CD4-positive, alpha-beta T cell treated with Interleukin-6 for 4 hours (primary cell): ENCODE measurements at places on chromosomes 7 and 10.

DNA sequence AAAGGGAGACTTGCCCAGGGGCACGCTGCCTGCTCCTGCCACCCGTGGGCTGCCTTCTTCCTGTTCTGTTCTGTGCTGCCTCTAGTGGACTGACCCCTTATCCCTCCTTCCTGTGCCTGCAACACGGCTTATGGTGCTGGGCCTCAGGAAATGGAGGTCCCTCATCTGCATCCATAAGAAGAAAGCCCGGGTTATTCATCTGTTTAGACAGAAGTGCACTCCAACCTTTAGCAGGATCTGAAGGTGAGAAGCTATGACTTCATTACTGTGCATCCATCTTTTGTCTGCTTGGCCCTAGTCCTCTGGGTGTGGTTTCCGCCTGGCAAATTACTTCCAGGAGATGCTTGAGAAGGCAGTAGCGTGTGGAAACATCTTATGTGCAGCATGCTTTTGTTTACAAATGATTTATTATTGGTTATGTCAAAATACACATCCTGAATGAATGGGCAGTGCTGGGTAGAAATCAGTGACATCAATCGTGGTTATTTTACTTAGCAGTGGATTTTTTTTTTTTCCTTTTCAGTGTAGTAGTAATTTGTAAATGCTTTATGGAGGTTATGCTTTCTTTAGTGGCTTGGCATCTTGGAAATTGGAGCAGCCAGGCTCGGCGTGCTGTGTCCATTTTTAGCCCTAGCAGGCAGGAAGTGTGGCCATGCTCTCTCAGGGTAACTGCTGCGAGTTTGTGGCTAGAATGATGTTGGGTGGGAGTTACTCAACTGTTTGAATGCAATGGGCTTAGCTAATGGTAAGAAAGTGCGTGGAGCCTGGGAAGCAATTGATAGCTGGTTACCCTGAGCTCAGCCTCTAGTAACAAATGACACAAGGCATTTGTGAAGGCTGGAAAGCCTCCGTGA lies 12.7 kb downstream of the PTPRE start:
- DNase-seq = no peak

GRCh38 chr7:36514289-36515243 lies 124.9 kb downstream of the ANLN start:
- no peak for DNase-seq

- DNase-seq = no peak
These were observed 92.4 kb upstream of the RPA3 start for GRCh38 chr7:7810826-7811225.

DNA sequence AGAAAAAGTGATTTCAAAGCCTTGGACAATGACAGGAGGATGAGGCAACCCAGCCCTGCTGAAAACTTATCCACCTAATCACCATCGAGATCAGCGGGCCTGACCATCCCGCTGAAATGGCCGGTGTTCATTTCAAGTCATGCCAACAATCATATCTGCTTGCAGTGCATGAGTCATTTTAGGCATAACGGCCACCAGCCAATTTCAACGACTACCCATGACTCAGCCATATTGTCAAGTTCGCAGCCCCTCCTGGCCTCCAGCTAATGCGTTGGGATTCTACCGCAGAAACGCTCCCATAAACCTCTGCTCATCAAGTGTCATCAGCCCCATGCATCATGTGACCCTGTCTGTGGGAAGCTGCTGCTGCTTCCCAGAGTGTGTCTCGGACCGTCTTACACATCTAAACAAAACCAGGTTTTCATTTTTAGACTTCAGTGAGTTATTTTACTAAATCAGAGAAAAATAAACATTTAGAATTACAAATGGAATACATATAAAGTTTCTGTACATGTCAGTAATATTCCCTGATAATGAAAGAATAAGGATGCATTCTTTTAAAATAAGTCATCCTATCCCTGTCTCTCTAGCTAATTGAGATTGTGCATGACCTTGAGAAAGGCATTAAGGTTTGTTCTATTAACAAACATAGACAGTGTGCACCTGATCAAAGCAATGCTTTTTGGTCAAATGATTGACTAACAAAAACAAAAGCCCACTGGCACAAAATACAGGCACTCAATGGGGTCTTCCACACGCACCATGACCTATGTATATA lies 188.9 kb downstream of the ADAM12 start:
- no peak for DNase-seq

GRCh38 chr10:71270301-71271220 lies 48.5 kb upstream of the SLC29A3 start:
- peak; percentile 7 for DNase-seq

DNA sequence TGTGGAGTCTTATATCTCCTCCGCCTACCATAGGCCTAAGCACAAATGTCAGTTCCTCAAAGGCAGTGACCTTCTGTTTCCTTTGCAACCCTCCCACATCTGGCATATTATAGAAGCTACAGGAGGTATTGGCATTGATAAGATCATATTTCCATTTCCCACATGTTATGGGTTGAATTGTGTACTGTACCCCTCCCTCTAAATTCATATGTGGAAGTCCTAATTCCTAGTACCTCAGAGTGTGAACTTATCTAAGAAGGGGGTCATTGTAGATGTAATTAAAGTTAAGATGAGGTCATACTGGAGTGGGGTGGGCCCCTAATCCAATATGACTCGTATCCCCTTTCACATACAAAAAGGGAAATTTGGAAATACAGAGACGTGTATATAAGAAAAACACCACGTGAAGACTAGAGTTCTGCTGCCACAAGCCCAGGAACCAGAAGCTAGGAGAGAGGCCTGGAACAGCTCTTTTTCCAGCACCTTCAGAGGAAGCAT lies 6.1 kb upstream of the LAMB4 start:
- DNase-seq = no peak

- no peak for DNase-seq
These were observed 64.9 kb downstream of the ZNF92 start for GRCh38 chr7:65438598-65438997.

DNA sequence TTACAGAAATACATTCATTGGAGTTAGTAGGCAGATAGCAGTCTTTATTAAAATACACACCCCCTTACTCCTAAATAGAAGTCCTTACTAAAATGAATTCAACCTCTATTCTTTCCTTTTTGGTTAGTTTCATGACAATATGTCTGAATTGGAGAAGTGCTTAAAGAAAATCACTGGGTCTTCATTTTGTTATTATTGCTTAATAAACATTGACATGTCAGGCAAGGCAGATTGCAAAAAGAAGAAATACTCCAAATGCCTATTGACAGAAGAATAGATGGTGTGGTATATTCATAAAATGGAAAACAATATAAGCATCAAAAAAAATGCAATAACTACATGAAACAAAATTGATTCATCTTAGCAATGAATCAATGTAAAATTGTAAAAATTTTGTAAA lies 135.5 kb downstream of the TMEM26 start:
- no peak for DNase-seq

- no peak for DNase-seq
These were observed 77.6 kb upstream of the JAZF1 start for GRCh38 chr7:28258240-28258639.

GRCh38 chr7:138008588-138009349 lies 6.9 kb upstream of the CREB3L2 start:
- peak; percentile 43 for DNase-seq

DNA sequence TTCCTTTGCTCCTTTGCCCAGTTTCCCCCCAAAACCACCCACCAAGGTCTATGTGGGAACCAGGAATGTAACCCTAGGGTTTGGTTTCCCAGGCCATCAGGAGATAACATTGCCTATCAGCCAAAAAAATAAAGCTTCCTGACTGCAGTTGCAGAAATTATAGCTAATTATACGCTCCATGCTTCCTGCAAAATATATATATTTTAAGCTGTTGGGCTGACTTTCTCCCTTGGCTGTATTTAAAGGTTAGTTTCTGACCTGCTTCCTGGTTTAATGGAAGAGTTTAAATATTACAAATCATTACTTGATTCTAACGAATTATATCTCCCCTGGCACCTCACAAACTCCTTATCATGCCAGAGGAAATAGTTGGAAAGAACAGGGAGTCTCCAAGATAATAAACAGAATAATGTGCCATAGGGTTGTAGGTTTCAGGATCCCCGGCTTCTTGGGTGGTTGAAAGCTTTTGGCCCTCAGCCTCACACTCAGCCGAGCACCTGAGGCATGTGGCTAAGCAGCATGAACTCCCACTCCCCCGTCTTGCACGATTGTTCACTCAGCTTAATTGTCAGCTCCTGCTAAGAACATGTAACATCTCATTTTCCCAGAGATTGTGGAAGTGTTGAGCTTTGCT lies 79.9 kb downstream of the FZD1 start:
- DNase-seq = no peak
